Glutamatergic neuron (in vitro differentiated cells): ENCODE measurements at places on chromosomes 2 and 18.
A peak's percentile ranks its signal among the peaks of the same experiment; 100 is the strongest.

DNA sequence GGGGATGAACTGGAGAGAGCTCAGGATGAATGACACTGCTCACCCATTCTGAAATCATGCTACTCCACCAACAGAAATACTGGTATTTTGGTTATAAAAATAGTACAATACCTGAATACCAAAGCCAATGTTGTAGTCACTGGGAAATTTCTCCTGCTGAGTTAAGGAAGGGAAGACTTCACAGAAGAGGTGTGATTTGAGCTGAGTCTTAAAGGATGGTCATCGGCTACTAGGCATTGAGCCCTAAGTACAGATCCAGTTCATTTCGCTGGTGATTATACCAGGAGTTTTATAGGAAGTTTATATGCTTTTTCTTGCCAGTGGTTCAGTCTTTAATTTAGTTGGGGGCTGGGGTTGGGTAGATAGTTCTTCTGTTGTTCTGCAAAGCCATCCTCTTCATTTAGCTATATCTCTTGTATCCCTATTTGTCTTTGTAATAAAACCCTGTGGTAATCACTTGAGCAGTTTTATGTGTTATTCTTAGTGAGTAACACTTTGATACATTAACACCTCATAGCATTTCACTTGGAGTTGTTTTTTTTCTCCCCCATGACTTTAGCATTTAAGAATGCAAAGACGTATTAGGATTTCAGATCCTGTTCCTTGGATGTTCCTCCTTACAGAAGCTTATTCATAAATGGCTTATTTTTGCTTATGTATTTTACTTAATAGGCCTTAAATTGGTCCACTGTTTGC, 239.9 kb upstream of the FOSL2 start:
- DNase-seq, result no peak

DNA sequence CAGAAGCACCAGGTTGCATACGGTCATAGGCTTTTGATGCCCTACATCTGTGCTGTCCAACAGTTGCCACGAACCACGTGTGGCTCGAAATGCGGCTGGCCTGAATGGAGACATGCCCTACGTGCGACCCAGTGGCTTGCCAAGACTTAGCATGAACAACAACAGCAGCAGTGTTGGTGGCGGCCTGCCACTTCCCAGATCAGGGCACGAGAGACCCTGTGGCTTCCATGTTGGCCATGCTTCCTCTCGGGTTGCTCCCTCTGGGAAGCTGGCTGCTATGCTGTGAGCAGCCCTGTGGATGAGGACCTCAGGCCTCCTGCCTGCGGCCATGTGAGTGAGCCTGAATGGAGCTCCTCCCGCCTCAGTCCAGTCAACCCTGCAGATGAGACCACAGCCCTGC, 212.3 kb downstream of the HDAC4 start:
- DNase-seq, result peak; percentile 6

GRCh38 chr18:47826157-47827074, 104.0 kb downstream of the SMAD2 start:
- DNase-seq, result no peak

DNA sequence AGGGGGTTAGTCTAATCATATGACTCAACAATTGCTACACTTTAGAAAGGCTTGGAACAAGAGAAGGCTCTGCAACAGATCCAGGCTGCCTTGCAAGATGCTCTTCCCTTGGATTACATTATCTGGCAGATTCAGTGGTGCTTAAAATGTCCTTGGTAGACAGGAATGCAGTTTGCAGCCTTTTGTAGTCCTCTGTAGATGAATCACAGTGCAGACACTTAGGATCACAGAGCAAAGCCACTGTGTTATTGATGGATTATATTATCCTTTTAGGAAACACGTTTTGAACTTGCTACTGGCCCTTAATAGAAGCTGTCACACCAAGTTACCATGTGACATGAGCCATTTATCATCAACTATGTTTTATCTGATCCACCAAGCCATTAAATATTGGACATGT, 152.2 kb downstream of the CBLN2 start:
- DNase-seq, result no peak

DNA sequence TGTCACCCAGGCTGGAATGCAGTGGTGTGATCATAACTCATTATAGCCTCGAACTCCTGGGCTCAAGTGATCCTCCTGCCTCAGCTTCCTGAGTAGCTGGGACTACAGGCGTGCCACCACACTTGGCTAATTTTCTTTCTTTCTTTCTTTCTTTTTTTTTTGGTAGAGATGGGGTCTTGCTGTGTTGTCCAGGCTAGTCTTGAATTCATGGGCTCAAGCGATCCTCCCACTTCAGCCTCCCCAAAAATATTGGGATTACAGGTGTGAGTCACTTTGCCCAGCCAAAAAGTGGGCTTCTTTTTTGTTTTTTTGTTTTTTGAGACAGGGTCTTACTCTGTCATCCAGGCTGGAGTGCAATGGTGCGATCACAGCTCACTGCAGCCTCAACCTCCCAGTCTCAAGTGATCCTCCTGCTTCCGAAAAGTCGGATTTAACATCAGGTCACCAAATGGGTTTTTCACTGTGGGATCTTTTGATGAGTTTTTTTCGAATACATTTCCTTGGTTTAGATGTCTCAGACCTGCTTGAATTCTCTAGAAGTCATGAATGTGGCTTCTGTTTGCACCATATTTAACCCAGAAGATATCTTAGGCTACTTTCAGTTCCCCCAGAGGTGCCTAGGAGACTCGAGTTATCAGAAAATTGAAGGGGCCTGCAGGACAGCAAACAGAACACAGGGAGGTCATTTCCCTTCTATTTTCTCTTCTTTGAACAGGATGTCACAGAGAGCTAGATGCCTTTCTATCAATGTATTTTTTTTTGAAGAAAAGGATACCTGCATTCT, 8.9 kb downstream of the RAB31 start:
- DNase-seq, result no peak

DNA sequence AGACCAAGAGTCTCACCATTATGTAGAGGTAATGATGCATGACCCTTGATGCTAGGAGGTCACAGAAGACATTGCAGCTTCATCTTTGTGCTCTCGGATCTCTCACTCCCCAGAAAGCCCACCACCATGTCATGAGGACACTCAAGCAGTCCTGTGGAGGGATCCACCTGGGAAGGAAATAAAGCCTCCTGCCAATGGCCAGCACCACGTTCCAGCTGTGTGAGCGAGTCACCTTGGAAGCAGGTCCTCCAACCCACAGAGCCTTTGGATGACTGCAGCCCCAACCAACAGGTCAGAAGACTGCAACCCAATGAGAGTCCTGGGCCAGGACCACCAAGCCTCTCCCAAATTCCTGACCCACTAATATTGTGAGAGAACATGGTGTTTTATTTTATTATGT, 38.4 kb downstream of the CYP26B1 start:
- DNase-seq, result no peak

DNA sequence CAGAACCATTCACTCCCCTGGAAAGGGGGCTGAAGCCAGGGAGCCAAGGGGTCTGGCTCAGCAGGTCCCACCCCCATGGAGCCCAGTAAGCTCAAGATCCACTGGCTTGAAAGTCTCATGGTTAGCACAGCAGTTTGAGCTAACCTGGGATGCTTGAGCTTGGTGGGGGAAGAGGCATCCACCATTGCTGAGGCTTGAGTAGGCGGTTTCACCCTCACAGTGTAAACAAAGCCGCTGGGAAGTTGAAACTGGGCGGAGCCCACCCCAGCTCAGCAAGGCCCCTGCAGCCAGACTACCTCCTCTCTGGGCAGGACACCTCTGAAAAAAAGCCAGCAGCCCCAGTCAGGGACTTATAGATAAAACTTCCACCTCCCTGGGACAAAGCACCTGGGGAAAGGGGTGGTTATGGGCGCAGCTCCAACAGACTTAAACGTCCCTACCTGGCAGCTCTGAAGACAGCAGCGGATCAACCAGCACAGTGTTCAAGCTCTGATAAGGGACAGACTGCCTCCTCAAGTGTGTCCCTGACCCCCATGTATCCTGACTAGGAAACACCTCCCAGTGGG, 14.7 kb upstream of the TTC32 start:
- no peak for DNase-seq

GRCh38 chr2:106868275-106868674, 17.7 kb downstream of the ST6GAL2 start:
- no peak for DNase-seq

DNA sequence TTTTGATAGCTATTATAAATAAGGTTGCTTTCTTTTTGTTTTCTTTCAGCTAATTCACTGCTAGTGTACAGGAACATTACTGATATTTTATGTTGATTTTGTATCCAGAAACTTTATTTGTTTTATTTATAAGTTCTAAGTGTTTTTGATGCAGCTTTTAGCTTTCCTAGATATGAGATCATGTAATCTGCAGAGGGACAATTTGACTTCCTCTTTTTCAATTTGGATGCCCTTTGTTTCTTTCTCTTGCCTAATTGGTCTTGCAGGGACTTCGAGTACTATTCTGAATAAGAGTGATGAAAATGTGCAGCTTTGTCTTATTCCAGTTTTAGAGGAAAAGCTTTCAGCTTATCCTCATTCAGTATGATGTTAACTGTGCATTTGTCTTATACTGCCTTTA, 643.4 kb upstream of the CDH2 start:
- DNase-seq, result no peak

GRCh38 chr2:195830968-195831950, 174.2 kb downstream of the SLC39A10 start:
- no peak for DNase-seq

GRCh38 chr2:2183176-2183575, 147.9 kb downstream of the MYT1L start:
- DNase-seq, result no peak

DNA sequence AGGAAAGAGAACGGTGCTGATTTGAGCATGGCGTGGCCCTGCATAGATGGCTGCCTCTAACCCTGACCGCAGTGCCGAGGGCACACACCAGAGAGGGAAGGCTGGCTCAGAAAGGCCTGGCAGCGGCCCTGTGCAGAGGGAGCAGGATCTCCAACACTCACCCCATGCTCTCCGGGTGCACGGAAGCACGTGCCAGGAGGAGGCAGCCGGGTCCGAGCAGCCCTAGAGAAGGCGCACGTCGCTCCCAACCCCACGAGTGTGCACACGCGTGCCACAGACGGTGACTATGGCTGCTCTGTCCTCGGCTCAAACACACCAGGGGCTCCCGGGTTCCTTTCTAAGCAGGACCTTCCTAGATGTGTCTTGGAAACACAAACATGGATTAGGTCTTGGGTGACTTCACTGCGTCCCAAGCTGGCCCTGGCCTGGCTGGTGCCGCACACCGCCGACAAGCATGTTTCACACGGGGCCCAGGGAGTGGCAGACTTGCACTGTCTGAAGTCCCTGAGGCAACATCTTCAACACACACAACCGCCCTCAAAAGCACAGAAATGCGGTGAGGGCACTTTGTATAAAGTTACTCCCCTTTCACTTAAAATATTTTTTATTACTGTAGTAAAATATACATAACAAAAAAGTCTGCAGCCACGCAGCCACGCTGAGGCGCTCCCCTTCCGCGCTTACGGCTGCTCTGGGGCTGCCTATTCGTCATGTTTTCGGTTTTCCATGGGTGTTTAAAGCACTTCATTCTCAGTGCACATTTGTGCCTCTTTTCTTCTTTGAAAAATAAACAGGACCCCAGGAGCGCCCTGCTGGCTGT, 110.0 kb downstream of the ZNF516 start:
- no peak for DNase-seq

DNA sequence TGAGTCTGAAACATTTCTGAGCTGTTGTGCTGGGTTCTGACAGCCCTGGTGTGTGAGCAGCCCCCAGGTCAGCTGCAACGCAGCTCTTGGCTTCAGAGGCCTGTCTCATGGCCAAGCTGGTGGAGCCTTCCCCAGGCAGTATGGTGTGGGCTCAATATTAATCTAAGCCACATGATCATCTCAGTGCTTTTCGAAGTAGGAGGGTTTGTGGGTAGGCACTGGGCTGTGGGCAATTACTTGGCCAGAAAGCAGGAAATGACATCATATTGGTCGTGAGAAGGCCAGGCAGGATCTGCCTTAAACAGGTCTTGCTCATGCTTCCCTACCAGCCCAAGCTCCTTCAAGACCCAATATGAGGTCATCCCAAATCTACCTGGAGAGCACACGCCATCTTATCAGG, 26.9 kb downstream of the LOXHD1 start:
- no peak for DNase-seq

DNA sequence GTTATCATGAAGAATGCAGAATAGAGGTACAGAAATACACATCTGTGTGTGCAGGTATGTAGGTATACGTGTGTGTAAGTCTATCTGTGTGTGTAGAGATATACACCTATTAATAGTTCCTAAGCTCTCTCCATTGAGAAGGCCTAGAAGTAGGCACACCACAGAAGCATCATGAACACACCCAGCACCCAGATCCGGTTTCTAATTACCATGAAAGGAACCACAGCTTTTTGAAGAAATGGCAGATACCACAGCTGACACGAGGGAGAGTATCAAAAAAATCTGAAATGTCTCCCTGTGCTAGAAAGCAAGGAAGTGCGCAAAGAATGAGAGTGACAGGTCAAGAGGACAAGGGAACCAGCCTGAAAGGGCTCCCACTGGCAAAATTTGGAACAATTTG, 27.7 kb upstream of the AP1S3 start:
- no peak for DNase-seq
